ENCODE measurements at places on chromosomes 11 and 22.

- peak; percentile 66 for DNase-seq
Measured at GRCh38 chr11:27081056-27081455, 40.4 kb downstream of the BBOX1 start.

GRCh38 chr11:85164743-85165142 is 462.4 kb downstream of the DLG2 start:
- DNase-seq: no peak

DNA sequence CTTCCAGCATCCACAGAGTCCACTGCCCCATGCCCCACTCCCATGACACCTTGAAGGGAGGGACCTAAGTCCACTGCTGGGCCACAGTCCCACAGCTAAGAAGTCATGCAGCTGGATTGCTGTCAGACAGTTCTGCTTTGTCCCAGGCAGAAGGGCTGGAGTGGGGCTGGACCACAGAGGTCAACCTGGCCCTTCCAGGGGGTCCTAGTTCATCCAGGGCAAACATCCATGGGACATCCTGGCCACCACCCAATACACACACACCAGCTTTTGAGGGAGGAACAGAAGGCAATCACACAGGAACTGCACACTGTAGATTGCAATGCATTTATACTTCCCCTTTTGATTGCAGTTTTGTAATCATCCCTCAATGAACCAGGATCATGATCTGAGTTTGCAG is 11.3 kb upstream of the APOL4 start:
- DNase-seq: no peak

DNA sequence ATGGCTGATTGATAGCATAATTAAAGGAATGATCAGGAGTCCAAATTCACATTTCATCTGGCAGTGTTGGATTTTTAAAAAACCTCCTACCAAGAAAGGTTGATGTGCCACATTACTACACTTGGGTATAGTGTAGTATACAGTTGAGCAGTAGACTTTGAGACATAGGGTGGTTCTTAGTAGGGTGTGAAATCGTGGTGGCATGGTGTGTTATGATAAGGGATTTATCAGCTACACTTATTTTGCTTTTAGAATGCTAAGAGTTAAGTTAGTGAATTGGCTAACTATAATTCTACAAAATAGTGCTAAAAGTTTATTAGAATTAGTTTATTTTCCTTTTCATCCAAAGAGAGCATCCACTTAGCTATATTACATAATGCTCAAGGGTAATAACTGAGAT is 13.1 kb downstream of the TBCEL start:
- DNase-seq: no peak

GRCh38 chr11:33719587-33719986 is 16.6 kb downstream of the CD59 start:
- no peak for DNase-seq
